ENCODE measurements at places on chromosomes 12 and 14.

DNA sequence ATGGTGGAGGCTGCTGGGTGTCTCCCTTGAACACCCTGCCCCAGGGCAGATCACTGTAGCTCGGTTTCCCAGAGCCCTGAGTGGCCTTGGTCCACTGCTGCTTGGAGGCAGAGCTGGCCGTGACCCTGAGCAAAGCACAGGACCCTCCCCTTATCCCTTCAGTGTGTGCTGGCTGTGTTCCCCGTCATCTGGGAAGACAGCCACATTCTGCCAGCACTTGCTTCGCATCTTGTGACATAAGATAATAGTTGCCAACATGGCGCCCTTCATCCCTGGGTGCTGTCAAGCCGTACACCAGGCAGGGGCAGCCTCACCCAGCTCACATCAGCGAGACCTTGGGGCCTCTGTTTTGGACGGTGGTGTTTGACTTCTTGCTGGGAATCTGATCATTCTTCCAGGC lies 12.1 kb upstream of the ALDH2 start:
- no peak for DNase-seq

DNA sequence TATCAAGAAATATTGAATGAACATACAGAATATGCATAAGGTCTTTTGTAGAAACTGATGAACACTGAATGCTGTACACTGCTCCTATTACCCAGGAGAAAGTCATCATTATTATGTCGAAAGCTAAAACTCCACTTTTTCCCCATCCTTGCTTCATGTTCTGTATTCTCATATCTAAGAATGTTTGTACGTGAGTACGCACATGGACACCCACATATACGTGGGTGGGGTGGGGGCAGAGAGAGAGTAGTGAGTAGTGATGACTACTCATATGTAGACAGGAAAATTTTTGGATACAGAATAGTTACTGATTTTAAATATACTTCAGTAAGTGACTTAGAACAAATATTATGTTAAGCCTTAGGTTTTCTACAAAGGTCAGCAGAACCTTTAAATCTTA lies 75.1 kb downstream of the FERMT2 start:
- no peak for DNase-seq

DNA sequence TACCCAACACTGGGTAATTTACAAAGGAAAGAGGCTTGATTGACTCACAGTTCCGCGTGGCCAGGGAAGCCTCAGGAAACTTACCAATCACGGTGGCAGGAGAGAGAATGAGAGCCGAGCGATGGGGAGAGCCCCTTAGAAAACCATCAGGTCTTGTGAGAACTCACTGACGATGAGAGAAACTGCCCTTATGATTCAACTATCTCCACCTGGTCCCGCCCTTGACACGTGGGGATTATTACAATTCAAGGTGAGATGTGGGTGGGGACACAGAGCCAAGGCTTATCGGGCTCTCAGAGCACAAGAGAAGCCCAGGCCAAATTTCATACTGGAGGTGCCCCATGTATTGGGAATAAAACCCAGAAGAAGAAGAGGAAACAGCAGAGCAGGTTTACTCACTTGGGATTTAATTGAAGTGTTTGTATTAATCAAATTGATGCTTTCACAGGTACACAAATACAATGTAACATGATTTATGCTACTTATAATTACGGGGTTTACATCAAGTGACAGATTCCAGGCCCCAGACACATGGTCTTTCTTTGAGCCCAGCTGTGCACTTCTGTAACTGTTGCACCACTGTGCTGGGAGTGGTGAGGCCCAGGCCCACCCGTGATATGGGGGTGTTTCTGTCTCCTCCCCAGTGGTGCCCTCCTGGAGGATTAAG lies 8.2 kb upstream of the CCDC85C start:
- DNase-seq = no peak

DNA sequence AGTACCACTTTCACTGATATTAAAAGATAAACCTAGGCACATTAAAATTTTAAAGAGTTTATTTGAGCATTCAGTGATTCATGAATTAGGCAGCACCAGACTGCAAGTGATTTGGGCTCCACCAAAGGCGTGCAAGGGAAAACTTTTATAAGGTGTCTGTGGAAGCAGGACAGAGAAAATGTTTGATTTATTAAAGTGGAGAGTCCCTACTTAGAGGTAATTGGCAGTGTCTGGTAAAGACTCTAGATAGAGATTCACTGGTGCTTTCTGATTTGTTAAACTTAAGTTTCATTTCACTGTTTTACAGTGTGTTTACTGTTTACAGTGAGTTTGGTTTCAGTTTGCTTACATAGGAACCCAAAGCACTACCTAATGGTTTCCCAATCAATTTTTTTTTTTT lies 72.8 kb downstream of the ANKS1B start:
- no peak for DNase-seq

- DNase-seq = peak; percentile 14
These were observed 6.0 kb upstream of the SDSL start for GRCh38 chr12:113416091-113416754.

- no peak for DNase-seq
These were observed 21.9 kb downstream of the DHRS2 start for GRCh38 chr14:23657959-23658470.

- DNase-seq = no peak
These were observed 107.4 kb downstream of the PPM1A start for GRCh38 chr14:60356386-60356785.

DNA sequence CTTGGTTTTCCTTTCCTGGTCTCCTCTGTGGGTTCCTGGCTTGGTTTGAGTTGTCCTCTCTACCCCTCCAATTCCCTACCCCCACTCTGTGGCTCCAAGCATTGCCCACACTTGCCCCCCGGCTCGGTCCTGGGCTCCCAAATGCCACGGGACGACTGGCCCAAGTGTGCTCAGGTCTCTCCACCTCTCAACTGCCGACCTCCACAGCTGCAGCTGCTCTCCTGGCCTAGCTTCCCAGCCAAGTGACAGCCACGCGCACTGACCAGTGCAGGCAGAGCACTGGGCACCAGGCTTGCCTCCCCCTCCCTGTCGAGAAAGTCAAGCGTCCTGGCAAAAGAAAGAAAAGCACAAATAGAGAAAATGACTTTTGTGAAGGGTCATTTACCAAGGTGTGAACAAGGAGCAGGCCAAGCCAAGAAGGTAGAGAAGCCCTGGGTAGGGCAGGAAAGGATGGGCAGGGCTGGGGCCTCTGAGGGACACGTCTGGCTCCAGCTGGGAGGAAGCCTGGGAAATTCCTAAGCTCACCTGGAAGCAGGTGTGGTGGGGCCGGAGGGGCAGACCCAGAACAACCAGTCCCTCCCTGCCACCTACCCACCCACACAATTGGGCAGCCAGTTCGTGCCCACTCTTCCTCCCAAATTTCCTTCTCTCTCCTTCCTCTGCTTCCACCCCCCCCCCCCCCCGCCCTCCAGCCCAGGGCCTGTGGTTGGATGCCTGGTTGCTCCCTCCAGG lies 1.8 kb upstream of the CEP170B start:
- no peak for DNase-seq

DNA sequence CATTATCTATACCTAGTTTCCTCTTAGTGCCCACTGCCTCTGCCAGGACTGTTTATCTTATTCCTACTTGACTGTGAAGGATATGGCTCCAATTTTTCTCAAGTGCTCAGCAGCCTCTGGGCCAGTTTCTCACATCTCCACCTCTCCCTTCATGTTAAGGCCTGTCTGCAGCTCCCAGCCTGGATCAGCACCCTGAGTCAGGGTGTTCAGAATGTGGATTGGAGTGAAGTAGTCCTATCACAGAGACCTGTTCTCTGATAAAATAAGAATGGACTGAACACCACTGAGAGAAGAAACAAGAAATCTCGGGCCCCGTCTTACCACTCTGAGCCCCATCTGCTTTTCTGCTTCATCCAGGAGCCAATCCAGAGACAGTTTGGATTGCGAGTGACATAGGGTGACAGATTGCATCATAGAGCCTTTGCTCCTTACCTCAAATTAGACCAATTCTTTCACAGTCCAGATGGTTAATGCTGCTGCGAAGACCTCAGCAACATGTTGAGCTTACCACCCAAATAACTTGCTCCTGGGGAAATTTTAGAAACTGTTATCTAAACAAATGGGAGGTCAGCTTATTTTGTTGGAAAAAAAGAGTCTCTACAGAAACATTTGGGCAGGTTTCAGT lies 473.1 kb downstream of the PDZRN4 start:
- DNase-seq = no peak

GRCh38 chr14:68509188-68509983 lies 283.5 kb downstream of the ZFP36L1 start:
- no peak for DNase-seq

GRCh38 chr12:47735649-47736048 lies 10.4 kb upstream of the ENDOU start:
- no peak for DNase-seq

Data from fibroblast of gingiva (primary cell).